Lung (tissue), 17 donors: ENCODE measurements at places on chromosomes 2 and 18.

- DNase-seq: peak; percentile 83
These were observed 46.3 kb upstream of the STAT4 start for GRCh38 chr2:191197096-191197495.

DNA sequence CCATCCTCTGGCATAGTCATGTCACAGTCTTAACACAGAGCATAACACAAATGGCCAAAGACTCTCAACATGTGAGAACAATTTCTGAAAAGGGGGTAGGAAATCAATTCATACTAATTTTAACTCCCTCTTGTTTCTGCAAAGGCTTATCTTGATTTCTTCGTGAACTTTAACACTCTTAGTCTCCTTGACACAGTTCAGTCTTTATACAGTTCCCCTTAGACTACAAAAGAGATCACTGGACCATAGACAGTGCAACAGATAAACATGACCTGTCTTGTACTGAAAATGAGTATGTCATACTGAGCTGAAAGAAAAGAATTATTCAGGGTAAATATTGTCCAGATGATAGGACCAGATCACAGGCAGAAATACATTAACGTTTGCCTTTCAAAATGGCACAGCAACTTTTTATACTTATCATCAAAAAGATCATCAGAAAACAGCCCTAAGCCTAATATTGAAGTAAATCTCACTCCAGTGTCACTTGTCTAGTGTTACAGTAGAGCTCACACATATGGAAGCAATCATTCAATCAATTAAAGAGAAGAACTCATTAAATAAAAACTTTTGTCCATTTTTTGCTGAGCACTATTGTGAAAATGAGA lies 56.4 kb upstream of the VRK2 start:
- DNase-seq: no peak

- DNase-seq: no peak
These were observed 124.1 kb downstream of the PARD3B start for GRCh38 chr2:204669382-204669781.

DNA sequence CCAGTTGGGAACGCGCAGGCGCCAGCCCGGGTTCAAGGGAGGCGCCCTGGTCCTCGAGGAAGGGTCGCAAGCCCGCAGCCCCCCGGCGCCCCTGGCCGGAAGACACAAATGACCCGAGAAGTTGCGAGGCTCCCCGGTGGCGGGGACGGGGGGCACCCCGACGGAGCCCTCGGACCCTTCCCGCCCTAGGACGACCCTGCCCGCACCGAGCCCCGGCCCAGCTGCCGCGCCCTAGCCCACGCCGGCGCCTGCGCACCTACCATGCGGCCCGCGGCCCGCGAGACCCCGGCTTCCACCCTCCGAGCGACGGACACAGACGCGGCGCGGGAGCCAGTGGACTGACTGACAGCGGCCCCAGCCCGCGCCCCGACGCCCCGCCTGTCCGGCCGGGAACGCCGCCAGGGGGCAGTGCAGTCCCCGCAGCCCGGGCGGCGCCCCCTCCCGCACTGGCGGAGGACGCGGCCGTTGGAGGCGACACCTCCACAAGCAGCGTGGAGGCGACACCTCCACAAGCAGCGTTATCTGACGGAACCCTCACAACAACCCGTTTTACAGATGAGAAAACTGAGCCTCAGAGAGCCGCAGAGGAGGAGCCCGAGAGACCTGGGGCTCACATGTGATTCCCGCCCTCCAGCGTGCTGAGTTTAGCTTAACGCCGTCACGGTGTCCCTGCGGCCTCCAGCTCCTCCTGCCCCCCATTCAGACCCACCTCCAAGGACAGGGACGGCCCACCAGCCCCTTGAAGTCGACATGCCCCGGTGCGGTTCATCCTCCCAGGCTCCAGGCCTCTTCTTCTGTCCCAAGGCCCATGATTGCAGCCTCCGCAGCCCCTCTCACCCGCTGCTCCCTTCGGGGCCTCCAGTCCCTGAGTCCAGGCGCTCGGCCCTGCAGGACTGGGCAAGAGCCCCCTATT lies at the start of gene NMUR1:
Gene NMUR1 (minus strand): TSS at position 347 of the 913 bp plus-strand sequence. CDS start 84 bp downstream, at position 263.
- DNase-seq: peak; percentile 62

DNA sequence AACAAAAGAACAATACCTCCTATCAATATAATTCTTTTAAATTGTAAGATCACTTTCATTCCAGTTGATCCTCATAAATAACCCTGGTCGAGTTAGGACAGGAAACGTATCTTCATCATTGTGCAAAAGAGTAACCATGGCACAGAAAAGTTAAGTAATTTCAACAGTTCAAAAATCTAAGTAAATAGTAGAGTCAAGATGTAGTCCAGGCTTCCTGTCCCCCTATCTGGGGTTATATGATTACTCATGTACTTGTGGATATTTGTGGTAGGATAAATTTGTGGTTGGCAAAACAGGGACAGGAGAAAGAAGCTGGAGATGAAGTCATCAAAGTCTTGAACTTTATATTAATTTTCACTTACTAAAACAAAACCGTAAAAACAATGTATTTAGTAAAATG lies 772.6 kb downstream of the TSN start:
- no peak for DNase-seq
